GM13977 (cell line): ENCODE measurements at places on chromosomes 7 and 10.

- no peak for DNase-seq
Observed at GRCh38 chr7:138074540-138074939, 1.7 kb upstream of the AKR1D1 start.

DNA sequence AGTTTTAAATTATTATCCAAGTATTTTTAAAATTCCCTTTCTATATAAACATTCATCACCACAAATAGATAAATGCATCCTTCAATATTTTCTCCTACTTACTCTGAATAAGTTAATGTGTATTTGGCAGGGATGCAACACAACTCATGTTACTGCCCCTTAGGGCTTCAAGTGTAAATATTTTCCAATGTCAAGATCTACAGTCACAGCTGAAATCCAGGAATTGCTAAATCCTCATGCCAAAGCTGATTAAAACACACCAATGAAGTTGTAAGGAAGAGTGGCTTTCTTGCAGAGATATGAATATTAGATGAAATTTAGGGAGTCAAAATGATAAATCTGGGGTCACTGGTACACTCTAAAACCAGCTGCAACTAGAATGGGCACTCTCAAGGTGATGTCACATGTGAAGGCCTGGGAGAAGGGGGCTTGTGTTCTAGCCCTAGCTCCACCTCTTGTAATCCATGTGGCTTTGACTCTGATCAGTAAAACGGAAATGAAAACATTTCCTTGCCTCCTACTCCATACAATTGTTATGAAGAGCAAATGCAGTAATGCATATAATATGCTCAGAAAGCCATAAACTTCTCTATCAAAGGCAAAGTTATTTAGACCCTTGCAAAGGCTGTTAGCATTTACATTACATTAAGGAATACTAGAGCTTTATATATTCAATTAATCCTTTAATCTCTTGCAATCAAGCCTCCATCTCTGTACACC, 228.1 kb upstream of the NFE2L3 start:
- no peak for DNase-seq

- DNase-seq = no peak
Observed at GRCh38 chr10:113890769-113891168, 36.3 kb downstream of the NHLRC2 start.

DNA sequence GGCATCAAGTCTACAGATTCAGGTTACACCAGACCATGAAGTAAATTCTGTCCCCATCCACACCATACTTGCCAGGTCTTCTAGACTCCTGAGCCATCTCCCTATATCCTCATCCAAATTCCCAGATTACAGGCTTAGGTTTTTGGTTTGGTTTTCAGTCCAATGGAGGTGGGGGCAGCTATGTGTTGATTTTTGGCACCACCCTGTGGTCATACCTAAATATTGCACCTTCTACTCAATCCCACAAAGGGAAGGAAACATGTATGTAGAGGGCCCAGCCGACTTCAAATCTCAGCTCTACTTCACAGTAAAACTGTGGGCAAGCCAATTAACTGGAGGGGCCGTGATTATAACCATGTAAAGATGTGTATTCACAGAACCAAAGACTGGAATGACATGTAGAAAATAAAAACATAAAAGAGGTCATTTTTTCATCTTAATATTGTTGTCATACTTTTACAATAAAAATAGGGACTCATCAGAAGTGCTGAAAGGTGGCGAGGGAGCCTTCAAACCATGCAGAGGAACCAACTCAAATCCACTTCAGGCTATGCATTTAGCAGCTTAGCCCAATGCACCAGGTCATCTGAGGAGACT, 19.8 kb downstream of the ERCC6 start:
- DNase-seq = peak; percentile 38

DNA sequence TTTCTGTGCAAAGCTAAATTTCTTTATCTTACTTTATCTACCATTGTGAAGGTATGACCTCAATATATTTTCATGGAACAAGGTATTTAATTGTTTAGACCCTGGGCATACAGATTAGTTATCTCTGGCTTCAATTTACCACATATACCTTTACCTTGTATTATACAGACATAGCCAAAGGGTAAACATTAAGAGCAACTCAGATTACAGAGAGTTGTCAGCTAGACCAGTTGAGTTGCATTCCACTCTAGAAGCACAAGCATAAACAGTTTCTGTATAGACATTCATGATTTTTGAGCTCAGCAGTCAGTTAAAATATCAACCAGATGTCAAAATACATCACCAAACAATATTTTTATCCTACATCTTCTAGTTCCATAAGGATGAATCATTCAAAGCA, 857.3 kb upstream of the ZWINT start:
- DNase-seq = no peak

- DNase-seq = peak; percentile 34
Observed at GRCh38 chr7:6446838-6447580, 745 bp downstream of the DAGLB start.

- DNase-seq = peak; percentile 69
Observed at GRCh38 chr10:15725603-15726002, 5.9 kb upstream of the ITGA8 start.

DNA sequence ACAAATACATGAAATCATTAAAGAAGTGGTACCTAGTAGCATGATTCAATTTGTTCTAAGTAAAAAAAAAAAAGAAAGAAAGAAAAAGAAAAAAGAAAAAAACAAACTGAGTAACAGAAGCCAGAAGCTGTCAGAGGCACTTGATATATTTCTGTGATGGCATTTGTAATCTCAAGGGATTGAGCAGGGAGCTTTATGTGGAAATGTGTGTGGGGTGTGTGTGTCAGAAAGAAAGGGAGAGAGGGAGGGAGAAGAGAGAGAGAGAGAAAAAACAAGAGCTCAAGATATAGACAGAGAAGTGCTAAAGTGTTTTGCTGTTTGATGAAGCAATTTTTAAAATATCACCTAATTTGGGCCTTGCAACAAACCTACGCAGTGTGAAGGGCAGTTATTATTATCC, 357.6 kb upstream of the PCDH15 start:
- DNase-seq = no peak

DNA sequence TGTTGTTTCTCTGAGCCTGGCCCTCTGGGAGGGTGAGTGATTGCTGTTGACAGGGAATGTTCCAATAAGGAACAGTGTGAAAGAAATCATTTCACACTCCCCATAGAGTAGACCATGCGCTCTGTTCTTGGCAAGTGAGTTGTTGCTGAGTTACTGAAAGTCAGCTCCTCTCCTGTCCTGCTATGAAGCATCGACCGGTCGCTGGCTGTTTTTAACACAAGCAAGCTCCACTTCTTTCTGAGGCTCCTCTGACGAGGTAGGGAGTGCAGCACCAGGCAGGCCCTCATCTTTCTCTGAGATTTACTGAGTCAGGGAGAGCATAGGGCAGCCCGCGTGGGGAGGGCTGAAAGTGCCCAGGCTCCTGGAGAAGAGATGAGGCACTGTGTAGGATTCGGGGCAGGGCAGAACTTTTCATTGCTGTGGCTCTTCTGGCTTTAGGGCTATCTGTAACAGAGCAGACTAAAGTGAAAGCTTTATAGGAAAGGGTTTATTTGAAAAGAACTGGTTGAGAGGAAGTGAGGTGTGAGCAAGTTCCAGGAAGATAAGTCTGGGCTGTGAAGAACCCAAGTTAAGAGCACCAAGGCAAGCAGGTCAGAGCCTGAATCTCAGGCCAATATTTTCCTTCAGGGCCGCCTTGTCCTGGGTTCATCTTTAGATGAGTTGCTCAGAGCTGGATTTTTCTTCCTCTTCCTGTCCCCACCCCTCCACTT, 332.2 kb downstream of the CCSER2 start:
- DNase-seq = no peak

GRCh38 chr7:97089771-97090170, 27.7 kb upstream of the SDHAF3 start:
- no peak for DNase-seq

GRCh38 chr10:49762566-49762877, 399 bp upstream of the OGDHL start:
- no peak for DNase-seq

- peak; percentile 7 for DNase-seq
Observed at GRCh38 chr10:34299105-34299611, 515.9 kb downstream of the PARD3 start.

DNA sequence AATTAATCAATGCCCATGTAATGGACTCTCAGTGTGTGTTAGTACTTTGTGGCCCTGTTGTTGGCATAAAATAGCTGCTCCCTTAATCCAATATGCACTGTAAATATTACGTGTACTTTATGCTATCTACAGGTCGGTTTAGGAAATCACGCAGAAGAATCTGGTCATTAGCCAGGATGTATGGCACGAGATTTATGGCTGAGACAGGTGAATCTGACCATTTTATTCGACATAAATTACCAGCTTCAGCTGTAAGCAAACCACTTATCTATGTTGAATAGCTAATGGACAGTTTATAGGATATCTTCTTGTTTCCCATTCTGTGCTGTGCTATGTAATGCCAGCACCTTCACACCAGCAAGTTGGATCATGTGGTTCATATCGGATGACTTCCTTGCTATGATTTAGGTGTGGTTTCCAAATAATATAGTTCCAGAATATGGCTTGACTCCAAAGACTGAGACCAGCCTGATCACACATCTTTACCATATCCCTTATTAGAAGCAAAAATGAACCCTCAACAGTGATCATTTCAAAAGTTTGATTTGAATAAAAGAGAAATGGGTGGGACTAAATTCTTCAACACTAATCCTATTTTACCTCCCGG, 301.4 kb downstream of the AHR start:
- no peak for DNase-seq
